ENCODE measurements at places on chromosomes 11 and 22.

- DNase-seq: no peak
Observed at GRCh38 chr11:78653294-78653909, 78.7 kb upstream of the NARS2 start.

GRCh38 chr11:122367809-122368231 is 251.8 kb upstream of the BLID start:
- no peak for DNase-seq

DNA sequence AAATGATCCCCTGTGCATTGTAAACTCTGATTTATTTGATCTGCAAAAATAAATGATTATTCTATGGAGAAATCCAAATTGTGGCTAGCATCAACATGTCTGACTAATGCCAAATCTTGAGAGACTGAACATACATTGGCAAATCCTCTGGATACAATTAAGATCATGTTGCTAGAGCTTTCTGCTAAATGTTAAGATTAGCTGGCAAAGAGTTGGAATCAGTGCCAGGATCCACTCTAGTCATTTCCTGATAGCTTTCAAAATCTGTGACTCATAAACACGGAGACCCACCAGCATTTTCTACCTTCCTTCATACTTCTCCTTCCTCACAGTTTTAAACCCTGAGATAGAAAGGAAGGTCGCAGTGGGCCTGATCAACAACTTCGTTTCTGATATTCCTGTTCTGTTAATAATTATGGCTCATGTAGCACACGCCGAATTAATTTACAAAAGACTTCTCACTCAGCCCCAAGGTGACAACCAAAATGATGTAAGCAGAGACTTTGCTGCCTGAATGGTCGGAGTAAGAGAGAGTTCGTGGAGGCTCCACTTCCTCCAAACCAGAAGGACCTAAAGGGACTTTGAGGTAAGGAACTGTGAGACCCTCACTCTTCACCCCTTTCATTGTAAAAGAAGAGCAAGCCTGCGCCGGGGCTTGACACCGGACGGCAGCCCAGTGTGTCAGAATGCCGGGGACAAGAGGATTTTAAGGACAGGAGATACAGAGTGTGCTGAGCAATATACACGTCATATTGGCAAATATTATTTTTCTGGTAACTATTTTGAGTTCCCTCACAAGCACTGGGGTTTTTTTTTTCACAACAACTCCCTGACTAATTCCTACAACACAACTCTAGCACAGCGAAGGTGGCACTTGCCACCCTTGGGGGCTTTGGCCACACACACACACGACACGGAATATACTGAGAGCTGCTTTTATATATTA is 42.0 kb downstream of the SERPINH1 start:
- no peak for DNase-seq

- no peak for DNase-seq
Observed at GRCh38 chr11:27773884-27774283, 73.6 kb upstream of the BDNF start.

DNA sequence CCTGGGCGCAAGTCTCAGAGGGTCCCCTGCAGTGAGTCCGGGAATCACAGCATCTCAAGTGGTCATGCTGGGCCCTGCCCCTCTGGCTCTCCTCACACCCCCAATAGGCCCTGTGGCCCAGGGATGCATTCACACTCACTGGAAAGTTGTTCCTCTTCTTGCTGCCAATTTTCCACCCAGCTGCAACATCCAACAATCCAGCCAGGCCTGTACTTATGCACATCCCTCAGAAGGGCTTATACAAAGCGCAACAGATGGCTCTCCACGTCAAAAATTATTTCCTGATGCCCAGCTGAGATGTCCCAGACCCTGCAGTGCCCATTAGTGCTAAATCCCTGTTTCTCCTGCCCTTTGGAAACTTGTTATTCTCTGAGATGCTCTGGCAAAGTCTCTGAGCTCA is 407.8 kb upstream of the NARS2 start:
- DNase-seq: no peak

GRCh38 chr11:49213026-49213560 is 4.7 kb upstream of the FOLH1 start:
- DNase-seq: no peak

DNA sequence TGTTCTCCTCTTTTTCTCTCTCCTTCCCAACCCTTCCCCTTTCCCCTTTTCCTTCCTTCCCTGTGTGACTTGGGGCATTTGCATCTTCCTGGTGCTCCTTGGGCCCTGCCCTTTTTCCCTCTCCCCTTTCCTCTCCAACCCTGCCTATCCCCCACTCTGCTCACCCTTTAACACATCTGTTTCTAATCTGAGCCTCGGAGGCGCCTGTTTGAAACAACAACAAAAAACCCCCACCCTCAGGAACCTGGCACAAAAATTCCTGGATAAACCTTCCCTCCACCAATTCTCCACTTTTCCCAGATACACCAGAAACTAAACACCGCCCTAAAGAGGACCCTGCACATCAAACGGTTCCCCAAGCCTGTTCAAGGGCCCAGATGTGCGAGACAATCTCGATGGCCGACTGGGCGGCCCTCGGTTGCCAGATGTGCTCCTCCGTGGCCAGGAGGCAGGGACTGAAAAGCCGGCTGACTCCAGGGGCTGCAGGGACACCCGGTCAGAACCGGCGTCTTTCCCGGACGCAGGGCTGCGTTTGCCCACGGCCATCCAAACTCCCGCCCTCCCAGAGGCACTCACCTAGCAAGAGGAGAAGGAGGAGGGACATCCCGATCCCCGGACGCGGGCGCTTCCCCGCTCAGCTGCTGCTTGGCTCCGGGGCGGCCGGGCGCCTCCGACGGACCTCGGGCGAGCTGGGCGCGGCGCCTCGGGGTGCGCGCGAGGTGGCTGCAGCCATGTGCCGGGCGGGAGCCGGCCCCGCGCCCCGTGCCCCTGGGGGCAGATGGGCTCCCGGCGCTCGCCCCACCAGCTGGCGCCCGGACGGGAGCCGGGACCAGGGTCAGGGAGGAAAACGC is 486 bp downstream of the CLMP start:
- no peak for DNase-seq

Measured in T-helper 9 cell (primary cell).